T-cell (primary cell): ENCODE measurements at places on chromosomes 12 and 14.
A peak's percentile ranks its signal among the peaks of the same experiment; 100 is the strongest.

DNA sequence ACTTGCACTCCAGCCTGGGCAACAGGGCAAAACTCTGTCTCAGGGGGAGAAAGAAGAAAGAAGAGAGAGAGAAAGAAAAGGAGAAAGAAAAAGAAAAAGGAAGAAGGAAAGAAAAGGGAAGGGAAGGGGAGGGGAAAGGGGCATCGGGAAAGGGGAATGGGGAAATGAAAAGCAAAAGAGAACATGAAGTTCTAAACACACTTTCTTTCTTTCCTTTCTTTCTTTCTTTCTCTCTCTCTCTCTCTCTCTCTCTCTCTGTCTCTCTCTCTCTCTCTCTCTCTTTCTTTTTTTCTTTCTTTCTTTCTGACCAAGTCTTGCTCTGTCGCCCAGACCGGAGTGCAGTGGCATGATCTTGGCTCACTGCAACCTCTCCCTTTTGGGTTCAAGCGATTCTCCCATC lies 76.9 kb downstream of the RPS6KA5 start:
- DNase-seq: no peak

- DNase-seq: no peak
Measured at GRCh38 chr12:47560415-47560814, 145.4 kb downstream of the RPAP3 start.

DNA sequence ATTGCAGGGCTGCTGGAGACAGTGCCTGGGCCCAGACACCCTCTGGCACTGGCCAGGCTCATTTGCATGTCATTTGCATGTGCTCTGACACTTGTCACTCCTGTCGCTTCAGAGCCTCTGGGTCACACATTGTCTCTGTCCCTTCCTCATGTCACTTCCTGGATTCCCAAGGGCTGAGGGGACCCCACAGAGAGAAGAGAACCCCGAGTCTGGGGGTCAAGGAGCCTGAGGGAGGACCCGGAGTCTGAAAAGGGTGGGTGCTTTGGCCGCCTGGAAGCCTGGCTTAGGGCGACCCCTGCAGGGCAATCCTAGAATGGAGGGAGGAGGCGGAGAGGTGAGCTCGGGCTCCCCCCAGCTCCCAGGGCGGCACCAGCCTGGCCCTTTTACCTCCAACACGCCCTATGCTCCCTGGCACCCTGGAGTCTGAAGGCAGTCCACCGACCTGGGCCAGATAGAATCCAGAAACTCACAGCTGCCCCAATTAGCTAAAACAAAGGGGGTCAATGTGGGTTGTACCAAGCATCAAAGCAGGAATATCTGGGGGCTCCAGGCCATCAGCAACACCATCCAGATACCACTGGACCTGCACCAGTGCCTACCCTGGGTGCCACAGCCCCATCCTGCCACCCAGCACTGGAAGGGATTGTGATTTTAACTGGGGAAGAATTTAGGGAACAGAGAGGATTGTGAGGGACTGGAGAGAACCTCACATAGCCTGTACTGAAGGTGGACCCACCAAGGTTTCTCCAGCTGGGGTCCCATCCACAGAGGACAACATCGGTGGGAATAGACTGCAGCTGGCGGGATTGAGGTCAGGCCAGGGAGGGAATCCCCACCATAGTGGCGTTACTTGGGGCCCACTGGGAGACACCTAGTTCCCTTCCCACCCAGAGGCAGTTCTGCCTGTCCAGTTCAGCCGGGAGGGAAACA lies 21.8 kb upstream of the KRT78 start:
- peak; percentile 75 for DNase-seq

DNA sequence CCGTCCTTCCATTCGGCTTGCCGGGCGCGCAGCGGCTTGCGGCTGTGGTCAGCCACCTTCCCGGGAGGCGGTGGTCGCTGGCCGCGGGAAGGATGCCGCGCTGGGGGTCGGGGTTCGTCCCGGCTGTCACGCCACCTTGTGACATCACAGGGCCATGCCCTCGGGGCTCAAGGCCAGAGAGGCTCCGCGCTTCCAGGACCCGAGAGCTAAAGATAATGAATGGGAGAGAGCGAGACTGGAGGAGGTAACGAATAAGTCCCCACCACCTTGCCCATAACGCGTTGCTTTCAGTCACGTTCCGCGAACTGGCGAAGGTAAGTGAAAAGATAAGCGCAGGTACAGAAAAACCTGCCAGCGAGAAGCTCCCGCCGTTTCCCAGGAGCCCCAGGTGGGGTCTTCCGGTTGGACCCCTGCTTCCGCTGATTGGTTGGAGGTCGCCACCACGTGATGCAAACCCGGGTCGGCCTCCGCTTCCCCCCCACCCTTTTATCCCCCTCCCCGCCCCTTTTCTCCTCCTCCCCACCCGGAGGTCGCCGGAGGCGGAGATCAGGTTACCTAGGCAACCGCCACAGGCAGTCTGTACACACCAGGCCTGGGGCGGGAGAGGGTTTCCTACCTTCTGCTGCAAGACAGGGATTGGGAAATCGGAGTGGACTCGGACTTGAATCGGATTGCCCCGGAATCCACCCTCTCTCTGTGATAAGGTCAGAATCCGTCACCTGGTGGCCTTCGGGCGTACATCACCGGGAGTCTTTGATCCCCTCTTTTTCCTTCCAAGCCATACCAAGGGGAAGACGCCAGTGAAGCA lies at the start of gene LRRC9:
Gene LRRC9, plus strand, starts transcription at position 575 of the 808 bp plus-strand sequence.
- peak; percentile 35 for DNase-seq

- no peak for DNase-seq
Measured at GRCh38 chr12:34398706-34399630, 376.7 kb downstream of the ALG10 start.

- DNase-seq: no peak
Measured at GRCh38 chr14:71212683-71213107, 305.4 kb downstream of the PCNX1 start.

DNA sequence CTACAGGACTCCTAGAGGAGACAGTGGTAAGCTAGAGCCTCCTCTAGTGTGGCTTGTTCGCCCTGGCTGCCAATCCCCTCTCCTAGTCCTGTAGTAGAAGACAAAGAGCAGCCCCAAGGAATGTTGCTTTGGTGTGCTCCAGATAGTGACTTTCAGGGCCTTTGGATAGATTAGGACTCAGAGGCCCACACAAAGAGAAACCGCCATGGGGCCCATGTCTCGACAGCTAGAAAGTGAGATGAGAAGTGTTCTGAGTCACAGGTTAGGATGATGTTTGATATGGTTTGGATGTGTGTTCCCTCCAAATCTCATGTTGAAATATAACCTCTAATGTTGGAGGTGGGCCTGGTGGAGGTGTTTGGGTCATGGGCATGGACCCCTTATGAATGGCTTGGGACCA lies 51.8 kb upstream of the JDP2 start:
- DNase-seq: no peak

DNA sequence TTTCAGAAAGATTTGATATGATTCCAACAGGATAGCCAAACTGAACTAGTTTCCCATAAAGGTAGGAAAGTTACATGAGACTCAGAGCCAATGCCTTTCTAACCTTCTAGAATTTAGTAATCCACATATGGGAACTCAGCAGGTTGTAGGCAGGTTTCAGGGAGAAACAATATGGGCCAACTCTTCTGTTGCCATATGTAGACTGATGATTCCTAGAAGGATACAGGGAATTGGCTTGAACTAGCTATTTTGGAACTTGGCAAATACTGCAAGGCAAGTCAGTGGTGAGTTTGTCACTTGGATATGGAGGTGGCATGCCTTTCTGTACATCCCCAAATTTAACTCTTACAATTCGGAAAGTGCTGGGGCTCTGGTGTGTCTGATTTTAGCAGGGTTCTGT lies 15.5 kb downstream of the SUDS3 start:
- DNase-seq: no peak

DNA sequence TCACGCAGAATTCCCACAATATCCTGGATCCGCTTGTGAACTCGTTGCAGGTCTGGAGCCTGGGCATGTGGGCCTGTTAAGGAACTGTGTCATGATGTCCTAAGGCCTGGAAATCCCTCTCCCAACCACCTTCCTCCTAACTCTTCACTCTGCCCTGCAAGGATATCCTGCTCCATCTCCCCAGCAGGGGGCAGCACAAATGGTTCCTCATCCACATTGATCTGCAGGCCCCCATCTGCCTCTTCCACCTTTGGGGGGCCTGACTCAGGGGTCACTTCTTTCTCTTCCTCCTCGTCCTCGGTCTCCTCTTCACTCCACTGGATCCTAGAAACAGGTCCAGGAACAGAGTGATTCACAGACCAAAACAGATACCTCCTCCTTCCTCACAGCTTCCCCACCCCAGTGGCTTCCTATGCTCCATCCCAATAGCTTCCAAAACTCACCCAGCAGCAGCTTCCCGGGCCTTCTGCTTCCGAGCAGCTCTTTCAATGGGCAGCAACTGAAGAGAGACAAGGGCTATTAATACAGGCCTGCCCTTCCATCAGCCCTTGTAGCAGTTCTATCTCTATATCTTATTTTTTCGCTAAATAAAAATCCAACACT lies 4.5 kb downstream of the NOP2 start:
- DNase-seq: peak; percentile 66

- DNase-seq: no peak
Measured at GRCh38 chr12:10171973-10172728, at the start of gene OLR1. OLR1 (minus strand) TSS chr12:10172132; CDS start chr12:10172077, 55 bp downstream.

GRCh38 chr14:35341751-35342488 lies 49.7 kb downstream of the PSMA6 start:
- peak; percentile 38 for DNase-seq

DNA sequence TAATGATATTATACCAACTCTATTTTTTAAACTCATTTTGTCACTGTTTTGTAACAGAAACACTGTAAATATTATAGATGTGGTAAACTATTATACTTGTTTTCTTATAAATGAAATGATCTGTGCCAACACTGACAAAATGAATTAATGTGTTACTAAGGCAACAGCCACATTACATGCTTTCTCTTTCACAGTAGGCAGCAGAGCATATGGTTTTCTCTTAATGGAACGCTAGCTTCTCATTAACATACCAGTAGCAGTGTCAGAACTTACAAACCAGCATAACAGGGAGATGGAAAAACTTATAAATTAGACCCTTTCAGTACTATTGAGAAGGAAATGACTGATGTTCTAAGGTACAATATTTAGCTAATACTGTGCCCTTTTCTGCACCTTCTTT lies 398.8 kb downstream of the PRKD1 start:
- DNase-seq: no peak

- DNase-seq: no peak
Measured at GRCh38 chr12:15648558-15648957, 140.6 kb downstream of the EPS8 start.

GRCh38 chr12:110244372-110244771 lies 36.7 kb upstream of the ATP2A2 start:
- no peak for DNase-seq

DNA sequence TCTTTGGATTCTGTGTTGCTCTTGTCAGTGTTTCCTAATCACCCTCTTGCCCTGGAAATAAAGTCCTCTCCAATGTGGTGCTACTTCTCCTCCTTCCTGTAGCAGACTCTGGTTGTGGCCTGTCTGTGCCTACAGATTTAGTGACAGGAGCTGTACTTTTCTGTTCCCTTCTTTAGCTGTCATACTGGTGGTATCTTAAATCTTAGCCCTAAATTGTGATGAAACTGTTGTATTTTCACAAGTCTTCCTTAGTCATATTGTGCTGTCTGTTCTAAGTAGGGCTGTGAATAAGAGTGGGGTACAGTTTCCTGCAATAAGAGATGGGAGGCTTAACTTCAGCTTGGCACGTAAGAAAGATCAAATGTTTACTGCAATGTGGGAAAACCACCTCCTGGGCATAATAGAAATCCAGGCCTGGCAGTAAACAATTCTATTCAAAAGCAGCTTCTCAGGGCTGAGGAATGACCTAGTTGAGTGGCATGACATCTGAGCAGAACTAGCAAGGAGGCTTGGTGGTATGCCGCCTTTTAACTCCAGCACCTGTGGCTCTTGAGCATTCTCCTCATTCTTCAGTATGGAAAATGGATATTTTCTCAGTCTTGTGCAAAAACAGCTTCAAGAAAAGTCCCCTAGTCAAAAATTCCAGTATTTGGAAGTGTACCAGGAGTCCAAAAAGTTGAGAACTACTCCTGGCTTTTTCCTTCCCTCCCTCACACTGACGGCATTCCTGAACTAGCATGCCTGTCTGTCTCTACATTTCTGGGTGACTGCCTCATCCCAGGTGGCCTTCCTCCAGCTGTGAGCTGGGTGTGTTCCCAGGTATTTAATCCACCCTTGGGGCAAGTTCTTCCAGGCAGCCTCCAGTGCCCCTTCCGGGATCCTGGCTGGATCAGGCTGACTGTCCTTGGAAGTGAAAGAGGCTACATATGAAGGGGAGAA lies 19.5 kb downstream of the ANO6 start:
- no peak for DNase-seq

- DNase-seq: no peak
Measured at GRCh38 chr12:115103884-115104883, 420.2 kb upstream of the TBX3 start.

GRCh38 chr12:133201888-133202287 lies 20.6 kb downstream of the ZNF268 start:
- no peak for DNase-seq

- no peak for DNase-seq
Measured at GRCh38 chr14:105148604-105149145, 19.9 kb downstream of the JAG2 start.

- DNase-seq: peak; percentile 48
Measured at GRCh38 chr12:29148911-29149690, at the start of gene FAR2. FAR2 (plus strand) TSS chr12:29149278; CDS start chr12:29270450, 121,172 bp downstream.
